ENCODE measurements at places on chromosomes 3 and 15.

GRCh38 chr15:77839456-77839855 is 206.7 kb upstream of the LINGO1 start:
- no peak for DNase-seq

- no peak for DNase-seq
Measured at GRCh38 chr3:194485468-194485880, 1.3 kb downstream of the ATP13A3 start.

DNA sequence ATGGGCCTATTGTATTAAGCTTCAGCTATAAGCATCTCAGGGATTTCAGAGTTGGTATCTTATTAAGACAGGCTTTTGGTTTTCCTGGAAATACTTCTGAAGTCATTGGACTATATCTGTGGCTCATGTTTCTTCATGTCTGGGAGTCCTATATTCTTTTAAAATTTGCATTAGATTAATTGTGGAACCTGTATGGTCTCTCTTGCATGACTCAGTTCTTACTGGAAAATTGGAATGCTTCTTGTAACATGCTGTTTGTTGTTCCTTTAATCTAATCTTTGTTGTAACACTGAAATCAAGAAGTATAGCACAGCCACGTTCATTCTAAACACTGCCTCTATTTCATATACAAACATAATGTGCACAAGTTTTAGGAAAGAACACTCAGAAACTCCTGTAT is 208.1 kb downstream of the RBMS3 start:
- DNase-seq, result no peak

GRCh38 chr3:98817547-98818041 is 54.5 kb downstream of the ST3GAL6 start:
- peak; percentile 63 for DNase-seq

DNA sequence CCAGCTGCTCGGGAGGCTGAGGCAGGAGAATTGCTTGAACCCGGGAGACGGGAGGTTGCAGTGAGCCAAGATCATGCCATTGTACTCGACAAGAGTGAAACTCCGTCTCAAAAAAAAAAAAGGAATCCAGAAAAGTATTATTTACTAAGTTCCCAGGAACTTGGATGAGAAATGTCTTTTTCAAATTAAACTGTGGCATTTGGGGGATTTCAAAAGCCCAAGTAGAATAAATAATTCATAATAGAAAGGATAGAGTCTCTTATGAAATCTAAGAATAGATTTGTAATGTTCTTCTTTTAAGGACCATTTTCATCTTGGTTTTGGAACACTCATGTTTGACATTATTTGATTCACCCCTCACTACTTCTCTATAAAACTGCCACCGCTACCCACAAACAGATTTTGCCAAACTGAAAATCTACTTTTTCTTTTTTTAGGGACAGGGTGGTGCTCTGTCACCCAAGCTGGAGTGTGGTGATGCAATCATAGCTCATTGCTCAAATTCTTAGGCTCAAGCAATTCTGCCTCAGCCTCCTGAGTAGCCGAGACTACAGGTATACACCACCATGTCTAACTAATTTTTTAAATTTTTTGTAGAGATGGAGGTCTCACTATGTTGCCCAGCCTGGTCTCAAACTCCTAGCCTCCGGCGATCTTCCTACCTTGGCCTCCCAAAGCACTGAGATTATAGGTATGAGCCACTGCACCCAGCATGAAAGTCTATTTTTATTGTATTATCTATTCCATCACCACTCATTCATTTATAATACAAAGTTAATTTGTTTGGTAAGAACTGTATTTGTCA is 99.3 kb downstream of the SENP2 start:
- peak; percentile 62 for DNase-seq

DNA sequence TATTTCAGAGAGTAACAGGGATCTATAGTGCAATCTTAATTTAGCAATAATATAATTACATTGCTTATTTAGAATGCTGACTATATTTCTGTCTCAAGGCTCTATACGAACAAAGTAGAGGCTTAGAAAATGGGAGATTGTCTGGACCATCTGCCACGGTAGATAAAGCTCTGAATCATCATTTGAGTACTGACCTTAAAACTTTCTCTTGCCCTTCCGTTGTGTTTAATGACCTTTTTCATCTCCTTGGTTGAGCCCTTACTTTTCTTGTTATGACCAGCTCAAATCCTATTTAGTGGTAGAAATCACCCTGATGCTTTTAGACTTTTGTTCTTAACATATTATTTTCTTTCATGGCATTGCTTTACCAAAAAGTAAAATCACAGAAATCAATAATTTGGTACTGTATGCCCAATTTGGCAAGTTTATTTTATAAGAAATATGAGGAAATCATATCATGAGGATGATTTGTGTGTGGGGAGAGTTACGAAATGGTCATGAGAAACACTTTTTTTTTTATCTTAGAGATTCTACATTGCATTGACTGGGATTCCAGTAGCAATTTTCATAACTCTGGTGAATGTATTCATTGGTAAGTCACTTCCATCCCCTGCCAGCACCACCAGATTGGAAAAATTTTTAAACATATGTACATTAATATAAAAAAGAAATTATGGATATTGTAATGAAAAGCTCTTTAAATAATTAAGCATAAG is 11.0 kb downstream of the NDUFB5 start:
- DNase-seq, result no peak

- DNase-seq, result no peak
Measured at GRCh38 chr3:175526191-175526590, 667.1 kb downstream of the NAALADL2 start.

DNA sequence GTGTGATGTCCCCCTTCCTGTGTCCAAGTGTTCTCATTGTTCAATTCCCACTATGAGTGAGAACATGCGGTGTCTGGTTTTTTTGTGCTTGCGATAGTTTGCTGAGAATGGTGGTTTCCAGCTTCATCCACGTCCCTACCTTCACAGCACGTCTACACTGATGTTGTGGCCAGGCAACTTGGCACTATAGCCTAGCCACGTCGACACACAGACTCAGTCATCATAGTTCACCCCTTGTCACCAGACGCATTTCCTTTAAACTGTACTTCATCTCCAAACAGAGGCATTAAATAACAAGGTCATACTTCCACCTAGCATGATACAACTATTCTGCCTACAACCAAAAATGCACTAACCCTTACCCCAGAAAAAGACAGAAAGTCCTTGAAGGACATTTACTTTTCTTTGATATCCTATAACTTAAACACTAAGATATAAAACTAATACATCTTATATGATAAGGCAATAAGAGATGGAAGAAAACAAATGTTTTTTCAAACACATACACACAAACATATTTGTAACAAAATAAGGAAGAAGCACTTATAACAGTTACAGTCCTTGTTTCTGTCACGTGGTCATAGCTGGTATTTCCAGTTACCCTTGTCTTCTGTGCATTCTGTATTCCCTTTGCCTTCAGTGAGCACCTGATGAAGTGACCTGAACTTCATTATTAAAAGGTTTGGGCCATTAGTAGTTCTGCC is 121.4 kb downstream of the KLF13 start:
- DNase-seq, result peak; percentile 25

DNA sequence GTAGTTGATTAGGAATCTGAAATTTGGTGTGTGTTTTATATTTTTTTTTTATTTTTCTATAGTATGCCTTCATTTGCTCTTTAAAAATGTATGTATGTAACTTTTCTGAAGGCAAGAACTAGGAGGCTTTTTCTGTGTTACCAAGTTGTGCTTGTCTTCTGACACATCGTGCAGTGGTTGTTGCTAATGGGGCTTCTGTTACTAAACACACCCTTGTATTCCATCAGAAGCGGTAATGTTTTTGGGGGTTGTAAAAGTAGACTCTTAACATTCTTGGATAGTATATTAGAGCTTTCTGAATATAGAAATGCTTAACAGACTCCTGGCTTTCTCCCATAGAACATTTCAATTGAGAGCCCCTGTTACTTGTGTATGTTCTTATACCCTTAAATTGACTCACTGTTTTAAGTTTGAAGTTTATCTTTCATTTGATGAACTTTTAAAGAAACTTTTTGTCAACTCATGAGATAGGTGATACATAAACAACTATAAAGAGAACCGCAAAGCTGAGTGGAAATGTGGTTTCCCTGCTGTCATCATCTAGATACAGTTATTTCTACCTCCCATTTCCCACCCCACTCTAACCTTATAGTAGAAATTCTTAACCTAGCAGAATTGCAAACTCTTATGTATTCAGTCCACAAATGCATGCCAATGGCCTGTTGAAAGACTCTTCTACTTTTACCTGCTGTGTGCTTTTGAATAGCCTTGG is 2.5 kb downstream of the TIPARP start:
- no peak for DNase-seq

DNA sequence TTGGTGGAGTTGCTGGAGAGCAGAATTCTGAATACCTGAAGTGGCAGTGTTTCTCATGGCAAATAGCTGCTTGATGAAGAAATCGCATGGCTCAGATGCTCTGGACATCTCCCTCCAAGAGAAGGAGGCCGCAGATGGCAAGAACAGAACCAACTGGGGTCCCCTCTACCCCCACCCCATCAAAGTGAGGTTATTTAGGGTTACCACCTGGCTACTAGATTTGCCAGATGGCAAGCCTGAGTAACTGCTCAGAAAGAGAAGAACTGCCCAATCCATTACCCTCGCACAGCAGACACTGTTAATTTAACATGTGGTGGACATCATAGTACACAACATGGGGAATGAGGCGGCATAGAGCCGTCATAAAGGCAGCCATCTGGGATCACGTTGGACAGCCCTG is 30.5 kb upstream of the LIPC start:
- no peak for DNase-seq

DNA sequence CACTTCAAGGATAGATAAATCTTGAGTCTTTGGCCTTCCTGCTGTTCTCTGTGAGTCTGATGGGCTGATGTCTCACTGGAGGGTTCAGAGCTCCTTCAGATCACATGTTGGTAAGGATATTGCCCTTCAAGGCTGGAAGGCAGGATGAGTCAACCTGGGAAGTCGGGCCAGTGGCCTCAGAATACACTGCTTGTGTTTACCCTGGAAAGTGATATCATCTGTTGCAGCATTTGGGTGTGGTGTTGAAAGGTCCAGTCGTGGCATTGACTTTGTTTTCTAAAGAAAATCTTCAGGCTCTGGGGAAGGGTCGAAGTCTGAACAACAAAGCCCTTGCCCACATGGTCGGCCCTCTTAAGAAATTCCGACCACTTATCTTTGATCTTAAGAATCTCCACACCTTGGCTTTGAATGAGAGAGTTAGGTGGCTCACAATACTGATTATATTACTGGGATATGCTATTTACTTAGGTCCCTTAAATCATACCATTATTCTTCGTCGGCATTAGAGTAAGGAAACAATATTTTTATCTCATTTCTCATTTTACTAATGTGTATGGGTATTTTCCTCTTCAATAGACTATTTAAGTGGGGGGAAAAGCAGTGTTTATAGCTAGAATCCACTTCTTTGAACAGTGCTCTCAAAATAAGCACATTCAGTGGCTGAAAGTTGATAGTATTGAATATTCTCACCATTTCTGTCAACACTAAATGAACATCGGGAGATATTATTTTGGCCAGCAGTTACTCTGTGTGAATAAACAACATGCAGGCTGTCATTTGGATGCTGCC is 303.9 kb upstream of the RASGRP1 start:
- DNase-seq, result peak; percentile 41

- no peak for DNase-seq
Measured at GRCh38 chr15:98684436-98684835, 36.1 kb downstream of the IGF1R start.

DNA sequence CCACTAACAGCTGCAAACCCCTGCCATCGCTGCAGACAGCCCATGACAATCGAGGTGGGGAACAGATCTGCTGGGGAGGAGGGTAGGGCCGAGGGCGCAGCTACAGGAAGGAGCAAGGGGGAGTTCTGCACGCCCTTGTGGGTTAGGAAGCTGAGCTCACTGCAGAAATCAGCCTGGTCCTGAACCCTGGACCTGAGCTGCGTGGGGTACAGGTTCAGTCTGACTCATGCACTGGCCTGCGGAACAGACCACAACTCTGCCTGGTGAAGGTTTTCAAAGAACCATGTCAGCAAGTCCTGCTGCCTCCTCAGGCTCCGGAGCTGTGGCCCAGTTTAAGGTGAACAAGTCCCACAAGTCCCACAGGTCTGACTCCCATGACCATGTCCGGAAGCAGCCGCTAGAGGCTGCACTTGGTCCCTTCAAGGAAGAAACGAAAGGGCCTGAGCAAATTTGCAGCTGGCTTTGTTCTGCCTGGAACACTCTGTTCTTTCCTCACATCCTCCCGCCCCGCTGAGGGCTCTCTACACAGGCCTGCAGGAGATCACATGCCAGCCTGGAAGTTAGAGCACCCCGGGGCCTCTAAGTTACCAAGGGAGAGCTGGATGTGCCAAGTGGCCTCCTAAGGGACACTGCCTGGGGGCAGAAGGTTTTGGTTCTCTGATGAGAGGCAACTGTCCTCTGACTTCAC is 49.4 kb upstream of the AKAP13 start:
- peak; percentile 70 for DNase-seq

- no peak for DNase-seq
Measured at GRCh38 chr3:129735638-129736037, 129.2 kb upstream of the PLXND1 start.

DNA sequence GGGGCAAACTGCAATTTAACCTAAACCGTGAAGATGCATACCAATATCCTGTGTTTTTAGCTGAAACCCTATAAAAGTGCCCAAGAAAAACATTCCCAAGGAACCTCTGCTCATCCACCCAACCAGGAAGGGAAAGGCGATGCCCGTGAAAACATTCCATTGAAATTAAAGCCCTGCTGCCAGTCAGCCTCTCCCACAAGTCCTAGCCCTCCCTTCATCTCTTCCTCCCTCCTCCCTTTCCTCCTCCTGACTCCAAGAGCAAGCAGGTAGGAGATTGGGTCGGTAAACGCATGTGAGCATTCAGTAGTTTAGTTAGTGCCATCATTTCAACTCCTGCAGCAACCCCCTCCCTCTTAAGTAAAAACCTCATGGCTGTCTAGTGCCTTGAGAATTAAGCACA is 27.7 kb downstream of the HES1 start:
- DNase-seq, result no peak

DNA sequence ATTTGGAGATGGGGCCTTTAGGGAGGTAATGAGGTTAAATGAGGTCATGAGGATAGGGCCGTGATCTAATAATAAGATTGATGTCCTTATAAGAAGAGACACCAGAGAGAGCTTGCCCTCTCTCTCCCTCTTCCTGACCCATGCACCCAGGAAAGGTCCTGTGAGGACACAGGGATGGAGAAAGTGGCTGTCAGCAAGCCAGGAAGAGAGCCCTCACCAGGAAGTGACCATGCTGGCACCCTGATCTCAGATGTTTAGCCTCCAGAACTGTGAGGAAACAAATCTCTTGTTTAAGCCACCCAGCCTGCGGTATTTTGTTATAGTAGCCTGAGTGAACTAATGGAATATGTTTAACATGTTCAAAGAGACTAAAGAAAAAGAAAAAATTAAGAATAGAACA is 15.3 kb upstream of the GNB5 start:
- DNase-seq, result peak; percentile 8

DNA sequence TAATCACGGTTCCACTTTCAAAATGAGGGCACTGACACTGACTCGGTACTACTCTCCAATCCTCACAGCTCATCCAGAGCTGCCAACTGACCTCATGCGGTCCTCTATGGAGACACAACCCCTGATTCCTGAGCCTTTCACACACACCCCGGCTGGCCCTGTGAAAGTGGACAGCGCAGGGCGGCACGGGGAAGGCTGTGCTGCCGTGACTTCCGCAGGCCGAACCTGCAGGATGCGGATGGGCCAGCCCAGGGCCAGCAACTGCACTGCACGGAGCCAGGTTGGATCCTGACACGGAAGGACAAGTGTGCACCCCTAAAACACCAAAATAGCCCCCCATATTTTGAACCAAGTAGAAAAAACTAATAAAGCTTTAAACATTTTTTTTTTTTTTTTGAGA is 41.0 kb downstream of the IQSEC1 start:
- no peak for DNase-seq
